B cell (primary cell): ENCODE measurements at places on chromosomes 7 and 10.

- DNase-seq: peak; percentile 51
Observed at GRCh38 chr7:155412416-155413253, 45.3 kb upstream of the EN2 start.

DNA sequence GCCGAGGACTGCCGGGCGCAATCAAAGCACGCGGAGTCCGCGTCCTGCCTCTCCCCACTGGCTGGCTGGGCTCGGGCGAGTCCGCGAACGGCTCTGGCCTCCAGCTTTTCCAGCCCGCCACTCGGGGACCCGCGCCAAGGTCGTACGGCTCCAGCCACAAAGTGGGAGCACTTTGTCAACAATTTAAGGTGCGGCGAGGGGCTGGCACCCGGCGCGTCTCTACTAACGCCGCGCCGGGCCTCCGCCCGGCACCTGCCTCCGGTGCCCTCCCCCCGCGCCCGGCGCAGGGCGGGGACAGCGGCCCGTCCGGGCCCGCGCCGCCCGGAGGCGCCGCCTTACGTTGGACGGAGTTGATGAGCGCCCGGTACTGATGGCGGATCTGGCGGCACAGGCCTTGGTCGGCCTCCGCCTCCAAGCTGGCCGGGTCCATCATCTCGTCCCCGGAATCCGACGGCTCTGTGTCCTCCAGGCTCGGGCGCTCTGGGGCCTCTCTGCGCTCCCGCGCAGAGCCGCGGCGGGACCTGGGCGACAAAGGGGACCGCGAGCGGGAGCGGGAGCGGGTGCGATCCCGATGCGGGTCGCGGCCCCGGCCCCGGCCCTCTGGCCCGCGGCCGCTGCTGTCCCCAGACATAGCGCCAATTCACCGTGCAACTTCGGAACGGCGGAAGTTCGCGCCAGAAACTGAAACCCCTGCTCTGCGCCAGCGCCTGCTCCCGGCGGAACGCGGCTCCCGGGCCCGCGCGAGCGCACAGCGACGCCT is at the start of gene NSMCE4A:
Gene NSMCE4A, minus strand, starts transcription at position 683 of the 760 bp plus-strand sequence. Its CDS starts 52 bp downstream, at position 631.
- DNase-seq: peak; percentile 81

- DNase-seq: no peak
Observed at GRCh38 chr7:158741294-158741666, 36.7 kb upstream of the NCAPG2 start.

- DNase-seq: no peak
Observed at GRCh38 chr10:77872947-77873535, 53.5 kb downstream of the DLG5 start.

DNA sequence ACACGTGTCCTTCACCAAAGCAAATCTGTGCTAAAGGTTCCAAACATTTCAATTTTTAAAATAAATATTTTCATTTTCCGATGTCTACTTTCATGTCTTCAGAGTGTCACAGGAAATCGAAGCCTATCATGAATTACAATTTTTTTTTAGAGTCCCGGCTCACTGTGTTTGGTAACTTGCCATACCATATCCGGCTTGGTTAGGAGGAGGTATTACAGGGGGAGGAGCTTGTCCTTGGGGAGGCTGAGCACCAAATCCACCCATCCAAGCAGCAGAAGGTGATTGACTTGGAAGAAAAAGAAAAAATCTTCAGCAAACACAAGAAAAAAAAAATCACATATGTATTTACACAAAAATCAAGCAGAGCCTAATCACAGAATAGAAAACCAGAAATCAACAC is 21.3 kb downstream of the TIAL1 start:
- no peak for DNase-seq

- no peak for DNase-seq
Observed at GRCh38 chr7:12207046-12207445, 4.0 kb upstream of the TMEM106B start.

DNA sequence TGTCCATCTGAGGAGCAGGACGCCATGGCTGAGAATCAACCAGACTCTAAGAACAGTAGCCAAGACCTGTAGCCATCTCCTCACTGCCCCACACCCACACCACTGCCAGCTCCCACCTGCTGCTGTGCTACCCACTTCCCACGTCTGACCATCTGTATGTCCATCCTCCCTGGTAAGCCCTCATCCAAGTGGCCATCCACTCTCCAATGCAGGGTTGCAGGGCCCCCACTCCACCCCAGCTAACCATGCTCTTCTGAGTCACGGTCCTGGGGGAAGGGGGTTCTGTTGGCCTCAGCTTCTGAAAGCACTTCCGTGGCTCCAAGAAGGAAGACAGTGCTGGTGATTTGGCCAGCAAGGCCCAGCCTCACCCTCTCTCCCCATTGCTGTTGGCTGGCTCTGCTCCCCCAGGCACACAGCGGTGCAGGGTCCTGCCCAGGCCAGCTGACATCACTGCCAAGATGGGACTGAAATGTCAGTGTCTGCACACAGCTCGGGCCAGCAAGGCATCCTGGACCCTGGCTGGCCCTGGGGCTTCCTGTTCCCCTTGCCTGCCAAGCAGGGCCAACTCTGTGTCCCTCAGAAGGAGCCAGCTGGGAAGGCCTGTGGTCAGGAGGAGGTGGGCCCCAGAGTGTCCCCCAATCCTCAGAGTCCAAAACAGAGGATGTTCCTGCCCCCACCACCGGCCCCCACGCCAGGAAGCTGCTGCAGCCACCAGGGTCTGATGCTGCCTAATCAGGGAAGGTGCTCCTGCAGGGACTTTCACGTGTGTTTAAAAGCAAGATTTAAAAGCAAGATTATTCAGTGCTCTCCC is 17.5 kb downstream of the RASGEF1A start:
- DNase-seq: no peak

DNA sequence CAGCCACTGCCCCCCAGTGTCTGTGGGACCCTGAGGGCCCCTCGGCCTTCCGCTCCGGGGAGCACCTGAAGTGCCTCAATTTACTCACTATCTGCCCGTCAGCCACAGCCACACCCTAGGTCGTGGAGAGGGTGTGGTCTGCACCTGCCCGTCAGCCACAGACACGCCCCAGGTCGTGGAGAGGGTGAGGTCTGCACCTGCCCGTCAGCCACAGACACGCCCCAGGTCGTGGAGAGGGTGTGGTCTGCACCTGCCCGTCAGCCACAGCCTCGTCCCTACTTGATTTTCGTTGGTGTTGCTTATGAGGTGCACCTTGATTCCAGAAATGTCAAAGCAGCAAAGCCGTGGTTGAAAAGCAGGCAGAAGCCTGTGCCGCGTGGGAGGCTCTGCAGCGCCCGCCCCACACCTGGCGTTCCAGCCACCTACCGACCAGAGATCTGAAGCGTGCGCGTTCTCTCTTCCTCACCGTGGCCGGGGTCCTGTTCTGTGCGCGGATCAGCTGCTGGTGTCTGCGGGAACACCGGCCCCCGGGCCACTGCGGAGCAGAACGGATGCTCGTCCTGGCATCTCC is 101.6 kb downstream of the DYNC2I1 start:
- DNase-seq: peak; percentile 43

GRCh38 chr7:326809-327232 is 36.9 kb downstream of the FOXL3 start:
- DNase-seq: no peak

DNA sequence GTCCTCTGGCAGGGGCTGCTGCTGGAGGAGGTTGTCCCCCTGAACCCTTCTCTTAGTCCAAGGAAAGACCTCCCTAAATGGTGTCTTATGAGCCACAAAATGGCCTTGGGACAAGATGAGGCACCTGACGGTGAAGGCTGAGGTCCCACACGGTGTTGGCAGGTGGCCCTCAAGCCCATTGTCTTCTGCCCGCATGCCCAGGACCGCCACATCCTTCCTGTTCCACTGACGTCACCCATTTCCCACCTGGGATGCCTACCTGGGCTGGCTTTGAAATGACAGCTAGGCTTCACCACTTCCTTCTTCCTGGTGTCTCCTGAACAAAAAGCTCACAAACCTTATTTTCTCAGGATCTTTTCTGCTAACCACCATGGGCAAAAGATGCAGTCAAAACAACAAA is 2.1 kb upstream of the DMBT1 start:
- DNase-seq: no peak

GRCh38 chr10:131789516-131789915 is 111.3 kb upstream of the PPP2R2D start:
- no peak for DNase-seq
